Activated naive CD4-positive, alpha-beta T cell (primary cell): ENCODE measurements at places on chromosomes 12 and 14.

DNA sequence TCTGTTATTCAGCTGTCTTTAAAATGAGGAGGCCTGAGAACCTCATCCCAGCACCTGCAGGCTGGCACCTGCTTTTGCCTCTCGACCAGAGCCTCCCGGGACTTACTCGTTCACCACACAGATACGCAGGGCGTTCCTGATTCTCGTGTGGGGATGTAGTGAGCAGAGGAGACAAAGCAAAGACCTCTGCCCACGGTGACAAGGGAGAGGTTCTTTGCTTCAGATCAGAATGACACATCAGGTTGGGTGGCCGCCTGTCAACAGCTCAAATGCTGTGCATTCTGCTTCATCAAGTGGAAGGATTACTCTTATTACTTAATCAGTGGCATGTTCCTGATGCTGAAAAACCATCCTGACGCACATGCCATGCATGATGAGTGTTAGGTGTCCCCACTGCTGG lies 24.4 kb downstream of the DEGS2 start:
- no peak for DNase-seq

DNA sequence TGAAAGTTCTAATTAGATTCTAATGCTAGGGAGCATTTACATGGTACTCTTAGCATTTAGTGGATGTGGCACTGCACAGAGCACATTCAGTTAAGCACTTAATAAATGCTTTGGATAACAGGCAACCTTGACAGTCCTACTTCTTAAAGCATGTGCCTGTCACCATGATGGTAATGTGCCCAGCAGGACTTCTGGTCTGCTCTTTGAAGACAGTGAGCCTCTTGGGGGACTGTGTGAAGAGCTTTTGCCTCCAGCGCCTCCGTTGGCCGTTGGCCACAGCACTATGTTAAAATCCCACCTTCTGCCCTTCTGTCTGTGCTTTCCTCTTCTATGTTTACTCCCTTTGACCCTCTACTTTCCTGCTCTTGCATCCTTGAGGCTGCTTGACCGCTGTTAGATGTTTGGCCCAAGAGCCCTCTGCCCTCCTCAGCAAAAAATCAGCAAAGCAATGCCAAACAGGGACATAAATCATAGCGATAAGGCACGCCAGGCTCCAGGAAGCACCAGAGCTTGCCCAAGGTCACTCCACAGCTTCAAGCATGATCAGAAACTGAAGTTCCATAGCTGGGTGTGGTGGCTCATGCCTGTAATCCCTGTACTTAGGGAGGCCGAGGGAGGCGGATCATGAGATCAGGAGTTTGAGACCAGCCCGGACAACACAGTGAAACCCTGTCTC lies 8.3 kb downstream of the CDKL1 start:
- no peak for DNase-seq

DNA sequence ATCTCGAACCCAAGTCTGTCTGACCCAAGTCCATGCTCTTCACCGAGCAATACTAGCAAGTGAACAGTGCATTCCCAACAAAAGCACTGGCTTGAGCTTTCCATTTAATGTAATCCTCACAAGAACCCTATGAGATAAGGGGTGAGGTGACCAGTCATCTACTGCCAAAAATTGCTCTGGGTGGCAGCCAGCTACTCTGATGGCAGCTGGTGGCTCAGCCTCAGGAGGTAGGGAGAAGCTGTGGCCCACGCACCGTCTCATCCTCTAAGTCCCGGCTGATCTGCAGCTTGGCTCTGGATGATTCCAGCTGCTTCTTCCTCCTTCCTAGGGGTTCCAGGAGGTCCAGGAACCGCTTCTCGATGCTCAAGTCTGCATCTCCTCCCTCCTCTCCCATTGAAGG lies 75.2 kb downstream of the PLEKHG3 start:
- DNase-seq: no peak

- no peak for DNase-seq
These were observed 2.3 kb downstream of the GALC start for GRCh38 chr14:87990682-87991081.

DNA sequence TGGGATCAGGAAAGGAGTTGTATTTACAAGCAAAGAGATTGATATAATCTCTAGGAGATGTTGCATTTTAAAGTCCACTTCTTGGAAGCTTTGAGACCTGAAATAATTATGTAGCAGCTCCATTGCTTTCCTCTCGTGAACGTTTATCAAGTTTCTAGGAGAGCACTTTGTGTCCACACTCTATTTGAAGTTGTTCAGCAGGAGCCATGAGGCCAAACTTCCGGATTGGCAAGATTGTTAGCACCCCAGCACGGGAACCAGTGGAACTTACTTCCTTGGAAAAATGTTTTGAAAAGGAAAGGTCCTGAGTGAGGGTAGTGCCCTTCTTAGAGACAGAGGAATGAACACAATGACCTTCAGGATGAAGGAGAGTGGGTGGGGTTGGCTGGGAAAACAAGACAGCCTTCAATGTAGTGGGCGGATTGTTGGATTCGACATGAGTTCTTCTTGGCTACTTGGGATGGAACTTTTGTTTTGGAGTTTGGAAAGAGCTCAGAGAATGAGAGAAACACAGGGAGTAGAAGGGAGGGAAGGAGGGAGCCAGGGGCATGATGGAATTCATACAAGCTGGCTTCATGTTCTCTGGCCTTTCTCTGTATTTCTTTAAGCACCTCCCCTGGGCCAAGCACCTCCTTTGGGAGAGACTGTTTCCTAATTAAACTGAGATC lies 23.8 kb upstream of the CISTR start:
- no peak for DNase-seq

DNA sequence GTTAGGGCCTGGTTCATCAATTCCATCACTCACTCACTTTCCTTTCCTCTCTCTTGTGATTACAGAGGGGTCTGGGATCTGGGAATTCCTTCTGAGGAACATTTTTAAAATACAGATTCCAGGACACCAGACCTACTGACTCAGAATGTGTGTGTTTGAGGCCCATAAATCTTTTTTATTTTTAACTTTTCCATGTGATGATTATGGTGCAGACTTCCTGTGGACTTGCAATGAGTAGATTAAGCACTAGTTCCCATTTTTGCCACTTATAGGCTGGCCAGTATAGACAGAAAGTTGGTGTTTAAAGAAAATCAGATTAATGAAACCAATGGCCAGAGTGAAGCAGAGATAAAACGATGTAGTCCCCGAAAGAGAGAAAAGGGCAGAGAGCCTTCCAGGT lies 28.1 kb downstream of the SLC41A2 start:
- no peak for DNase-seq

GRCh38 chr12:109386059-109386433 lies 38.3 kb downstream of the MYO1H start:
- no peak for DNase-seq

GRCh38 chr14:64997108-64997794 lies 10.6 kb downstream of the FNTB start:
- no peak for DNase-seq

DNA sequence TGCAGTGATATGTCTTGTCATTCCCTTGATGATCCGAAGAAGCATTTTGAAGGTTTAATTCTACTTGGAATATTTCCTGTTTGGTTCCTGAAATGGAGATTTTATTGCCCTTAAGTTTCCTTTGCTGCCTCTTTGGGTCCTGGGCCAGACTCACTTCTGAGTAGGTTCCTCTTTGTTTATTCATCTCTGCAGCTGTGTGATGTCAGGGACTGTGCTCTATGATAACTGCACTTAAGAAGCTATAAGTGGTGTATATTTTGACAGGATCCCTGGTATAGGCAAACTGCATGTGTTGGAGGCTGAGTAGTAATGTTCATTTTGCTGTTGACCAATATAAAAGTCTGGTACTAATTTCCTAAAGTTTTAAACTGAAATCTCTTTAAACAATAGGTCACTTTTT lies at the start of gene KLRC4:
Gene KLRC4 (minus strand): TSS at position 366 of the 400 bp plus-strand sequence. CDS start 182 bp downstream, at position 184.
- no peak for DNase-seq

- peak; percentile 43 for DNase-seq
These were observed 6.9 kb downstream of the GNPTAB start for GRCh38 chr12:101823891-101824290.

GRCh38 chr12:27279826-27280225 lies 35.7 kb downstream of the STK38L start:
- no peak for DNase-seq

DNA sequence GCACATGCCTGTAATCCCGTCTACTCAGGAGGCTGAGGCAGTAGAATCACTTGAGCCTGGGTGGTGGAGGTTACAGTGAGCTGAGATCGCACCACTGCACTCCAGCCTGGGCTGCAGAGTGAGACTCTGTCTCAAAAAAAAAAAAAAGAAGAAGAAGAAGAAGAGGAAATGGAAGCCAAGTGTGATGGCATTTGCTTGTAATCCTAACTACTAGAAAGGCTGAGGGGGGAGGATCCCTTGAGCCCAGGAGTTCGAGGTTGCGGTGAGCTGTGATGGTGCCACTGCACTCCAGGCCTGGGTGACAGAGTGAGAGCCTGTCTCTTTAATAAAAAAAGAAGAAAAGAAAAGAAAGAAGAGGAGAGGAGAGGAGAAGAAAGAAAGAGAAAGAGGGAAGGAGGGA lies 52.1 kb downstream of the LGMN start:
- DNase-seq: no peak

GRCh38 chr12:13066459-13066858 lies 22.3 kb downstream of the FAM234B start:
- no peak for DNase-seq

DNA sequence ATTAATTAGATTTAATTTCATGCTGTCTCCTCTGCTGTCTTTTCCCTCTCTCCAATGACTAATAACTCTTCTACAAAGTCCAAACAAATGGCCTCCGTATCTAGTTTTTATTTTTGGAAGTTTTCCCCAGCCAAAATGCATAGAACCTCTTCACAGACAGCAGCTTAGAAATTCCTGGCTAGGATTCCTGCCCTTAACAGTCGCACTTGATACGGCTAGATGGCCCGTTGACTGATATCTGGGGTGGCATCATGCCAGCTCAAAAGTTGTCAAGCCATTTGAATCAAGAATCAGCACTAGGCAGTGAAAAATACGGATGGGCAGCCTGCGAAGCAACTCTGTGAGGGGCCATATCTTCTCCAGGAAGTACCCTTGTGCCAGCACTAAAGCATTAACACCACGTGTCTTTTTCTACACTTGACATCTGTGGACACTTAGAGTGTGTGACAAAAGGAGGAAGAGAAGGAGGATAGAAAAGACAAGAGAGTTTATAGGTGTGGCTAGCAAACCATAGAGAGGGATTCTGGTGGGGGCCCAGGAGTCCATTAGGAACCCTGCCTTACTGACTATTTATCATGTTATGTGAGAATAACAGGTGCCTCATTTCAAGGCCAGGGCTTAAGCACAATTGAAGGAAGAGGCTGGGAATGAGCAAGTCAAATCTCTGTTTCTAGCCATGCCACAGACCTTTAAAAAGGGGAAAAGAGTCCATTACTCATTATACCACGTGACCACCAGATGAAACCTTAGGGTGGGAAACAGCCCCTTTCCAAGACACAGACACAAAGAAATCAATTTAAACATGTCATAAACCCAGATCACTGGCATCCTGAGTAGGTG lies 39.2 kb upstream of the KRR1 start:
- no peak for DNase-seq

- no peak for DNase-seq
These were observed 13.7 kb upstream of the OR6J1 start for GRCh38 chr14:22657861-22658260.

GRCh38 chr12:110165540-110166159 lies 41.5 kb downstream of the IFT81 start:
- no peak for DNase-seq

- DNase-seq: no peak
These were observed 1.3 kb upstream of the MAP3K9 start for GRCh38 chr14:70810621-70811020.

GRCh38 chr12:59708064-59708463 lies 112.2 kb downstream of the SLC16A7 start:
- DNase-seq: no peak

DNA sequence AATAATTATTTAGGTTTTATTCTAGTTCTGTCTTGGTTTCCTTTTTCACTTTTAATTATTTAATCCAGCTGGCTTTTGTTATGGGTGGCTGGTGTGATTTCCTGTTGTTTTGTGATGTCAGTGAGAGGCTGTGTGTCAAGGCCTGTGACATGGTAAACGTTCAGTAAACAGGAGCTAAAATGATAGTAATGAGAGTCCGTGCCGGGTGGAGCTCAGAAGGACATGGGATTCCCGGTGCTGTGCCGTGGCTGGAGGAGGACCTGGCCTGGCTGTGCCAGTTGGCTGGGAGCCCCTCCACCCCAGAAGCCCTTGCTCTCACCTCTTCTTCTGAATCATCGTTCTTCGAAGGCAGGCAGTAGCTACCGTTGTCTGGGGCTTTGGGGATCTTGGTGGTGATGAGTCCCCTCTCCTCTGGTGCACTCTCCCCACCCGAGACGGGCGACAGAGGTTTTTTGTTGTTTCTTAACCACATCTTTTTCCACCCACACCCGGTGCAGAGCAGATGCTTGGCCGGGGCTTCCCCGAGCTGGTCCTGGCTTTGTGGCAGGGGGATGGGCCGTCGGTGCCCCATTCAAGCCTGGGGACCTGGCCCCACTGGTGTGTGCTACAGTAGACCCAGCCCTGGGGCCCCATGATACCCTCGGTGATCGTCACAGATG lies 29.1 kb downstream of the SH2B3 start:
- DNase-seq: peak; percentile 49

GRCh38 chr12:114562654-114563053 lies 121.3 kb downstream of the TBX3 start:
- DNase-seq: no peak

GRCh38 chr14:73236752-73237218 lies 521 bp upstream of the PAPLN start:
- DNase-seq: no peak

GRCh38 chr14:76375484-76375883 lies 453 bp upstream of the ESRRB start:
- DNase-seq: no peak

GRCh38 chr14:90695997-90696660 lies 120.1 kb downstream of the TTC7B start:
- DNase-seq: no peak

DNA sequence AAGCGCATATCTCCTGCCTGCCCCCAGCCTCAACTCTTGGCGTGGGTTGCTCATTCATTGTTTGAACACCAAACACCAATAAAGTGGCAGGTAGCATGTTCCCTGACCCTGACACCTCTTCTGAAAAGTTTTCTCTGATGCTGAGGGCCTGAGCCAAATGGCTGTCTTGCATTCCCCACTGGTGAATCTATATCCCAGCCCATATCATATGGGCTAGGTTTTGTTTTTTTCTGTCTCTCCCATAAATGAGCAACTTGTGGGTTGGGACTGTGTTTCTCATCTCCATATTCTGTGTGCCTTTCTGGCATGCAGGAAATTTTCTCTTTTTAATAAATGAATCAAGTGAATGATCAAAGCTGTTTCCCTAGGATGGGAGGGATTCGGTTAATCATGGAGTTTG lies 5.0 kb downstream of the MYO1A start:
- no peak for DNase-seq
